Anterior cingulate cortex (tissue), 58 donors: ENCODE measurements at places on chromosomes 5 and 9.

DNA sequence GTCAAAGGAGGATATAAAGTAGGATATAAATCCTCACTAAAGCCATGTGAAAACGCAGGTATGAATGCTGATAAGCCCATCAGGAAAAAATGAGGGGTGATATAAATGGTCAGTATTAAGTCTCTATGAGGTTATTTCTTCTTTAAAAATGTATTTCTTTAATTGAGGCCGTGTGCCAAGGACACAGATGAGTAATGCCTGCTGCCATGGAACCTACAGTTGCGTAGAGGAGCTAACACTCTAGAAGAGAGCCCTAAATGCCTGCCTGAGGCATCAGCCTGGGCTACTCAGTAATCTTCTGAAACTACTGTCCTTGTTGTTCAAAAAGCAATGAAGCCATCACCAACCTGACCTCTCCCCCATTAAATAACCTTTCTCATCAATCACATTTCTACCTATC is 84.9 kb downstream of the KLHL3 start:
- no peak for DNase-seq

DNA sequence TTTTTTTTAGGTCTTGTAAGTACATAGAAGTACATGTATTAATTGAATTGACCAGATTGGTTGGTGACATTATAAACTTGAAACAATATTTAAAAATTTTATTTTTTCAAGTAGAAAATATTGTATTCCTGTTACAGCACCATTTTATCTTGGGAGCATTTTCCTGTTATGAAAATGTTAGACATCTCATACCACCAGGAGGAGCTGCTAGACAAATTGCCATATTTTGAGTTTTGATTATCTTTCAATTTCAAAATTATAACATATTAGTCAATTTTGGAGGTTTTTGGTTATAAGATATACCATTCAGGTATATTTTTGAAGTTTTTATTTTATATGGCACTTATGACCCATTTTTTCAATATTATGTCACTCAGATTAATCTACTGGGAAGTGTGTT is 84.4 kb downstream of the CNTLN start:
- DNase-seq = no peak

DNA sequence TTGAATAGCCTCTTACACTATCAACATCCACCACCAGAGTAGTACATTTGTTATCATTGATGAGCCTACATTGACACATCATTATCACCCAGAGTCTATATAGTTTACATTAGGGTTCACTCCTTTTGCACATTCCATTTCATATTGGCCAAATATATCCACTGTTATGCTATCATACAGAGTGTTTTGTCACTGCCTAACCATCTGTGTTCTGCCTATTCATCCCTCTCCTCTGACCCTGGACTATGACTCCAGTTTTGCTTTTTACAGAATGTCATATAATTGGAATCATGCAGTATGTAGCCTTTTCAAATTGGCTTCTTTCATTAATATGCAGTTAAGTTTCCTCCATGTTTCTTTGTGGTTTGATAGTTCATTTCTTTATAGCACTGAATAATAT is 904.7 kb downstream of the TLE1 start:
- no peak for DNase-seq

DNA sequence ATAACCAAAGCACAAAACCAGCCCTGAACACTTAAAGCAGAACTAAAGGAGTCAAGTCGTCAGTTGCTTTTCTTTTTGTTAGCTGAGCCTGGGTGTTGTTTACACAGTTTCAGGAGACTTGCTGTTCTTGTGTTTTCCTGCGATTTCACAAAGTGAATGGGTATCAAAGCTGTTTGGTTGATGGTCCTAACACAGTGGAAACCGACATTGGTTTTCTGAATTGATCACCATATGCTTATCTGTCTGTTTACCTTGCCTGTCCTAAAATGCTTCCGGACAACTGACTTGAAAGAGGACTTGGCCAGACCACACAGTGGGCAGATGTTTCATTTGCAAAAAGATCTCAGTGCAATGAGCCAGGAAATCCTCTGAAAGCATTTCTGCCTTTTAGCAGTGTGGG is 676.4 kb downstream of the PRELID2 start:
- DNase-seq = no peak

- no peak for DNase-seq
Observed at GRCh38 chr9:34262971-34263370, 66.1 kb downstream of the KIF24 start.
